ENCODE measurements at places on chromosomes 1 and 21. TPM values are rescaled to one million over a fixed set of nuclear protein-coding genes. Genes with fewer than 3 reads are reported as not detected.

DNA sequence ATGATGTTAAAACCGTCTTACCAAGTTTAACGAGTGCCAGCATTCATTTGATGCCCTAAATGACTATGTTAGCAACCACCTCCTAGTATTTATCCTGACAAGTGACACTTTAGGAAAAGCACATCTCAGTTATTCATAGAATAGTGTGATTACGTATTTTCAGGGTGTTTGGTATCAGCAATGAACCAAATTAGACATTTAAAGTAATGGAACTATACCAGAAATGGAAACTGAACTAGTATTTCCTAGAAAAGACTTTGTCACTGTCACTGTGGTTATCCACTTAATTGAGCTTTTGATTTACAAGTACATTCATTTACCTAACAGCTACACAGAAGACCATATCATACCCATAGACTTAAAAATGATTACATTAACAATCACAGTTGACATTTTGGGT lies 3.6 kb upstream of the IL12RB2 start:
- DNase-seq, result no peak

DNA sequence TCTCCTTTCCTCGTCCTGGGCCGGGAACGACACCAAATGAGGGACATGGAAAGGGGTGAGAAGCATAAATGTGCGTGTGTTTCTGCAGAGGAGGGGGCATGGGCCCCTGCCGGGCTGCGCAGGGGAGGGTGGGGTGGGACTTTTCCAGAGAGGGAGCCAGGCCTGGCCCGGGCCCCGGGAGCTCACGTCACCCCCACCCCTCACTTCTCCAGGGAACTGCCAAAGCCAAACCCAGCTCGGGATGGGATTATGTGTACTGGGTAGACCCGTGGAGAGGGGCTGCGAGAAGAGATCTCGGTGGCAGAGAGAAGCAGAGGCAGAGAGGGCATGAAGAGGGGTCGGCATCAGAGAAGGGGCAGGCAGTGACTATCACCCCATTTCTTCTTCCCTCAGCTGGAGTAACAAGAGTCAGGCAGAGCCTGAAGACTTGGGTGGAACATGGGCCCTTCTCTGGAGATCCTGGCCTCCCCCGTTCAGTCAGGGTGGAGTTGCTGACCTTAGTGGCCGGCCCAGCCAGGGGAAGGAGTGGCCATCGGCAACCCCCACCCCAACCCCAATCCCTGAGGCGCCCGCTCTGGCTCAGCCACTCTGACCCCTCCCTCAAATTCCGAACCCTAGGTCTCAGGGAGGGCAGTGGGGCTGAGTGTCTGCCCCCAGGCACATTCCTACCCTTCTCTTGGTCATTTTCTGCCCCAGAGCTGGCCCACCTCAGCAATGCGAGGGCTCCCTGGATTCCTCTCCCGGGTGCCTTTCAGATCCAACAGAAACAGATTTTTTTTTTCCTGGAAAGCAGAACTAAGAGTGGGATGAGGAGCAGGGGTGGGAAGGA lies 1.2 kb downstream of the ADAMTSL4 start:
- DNase-seq, result no peak

DNA sequence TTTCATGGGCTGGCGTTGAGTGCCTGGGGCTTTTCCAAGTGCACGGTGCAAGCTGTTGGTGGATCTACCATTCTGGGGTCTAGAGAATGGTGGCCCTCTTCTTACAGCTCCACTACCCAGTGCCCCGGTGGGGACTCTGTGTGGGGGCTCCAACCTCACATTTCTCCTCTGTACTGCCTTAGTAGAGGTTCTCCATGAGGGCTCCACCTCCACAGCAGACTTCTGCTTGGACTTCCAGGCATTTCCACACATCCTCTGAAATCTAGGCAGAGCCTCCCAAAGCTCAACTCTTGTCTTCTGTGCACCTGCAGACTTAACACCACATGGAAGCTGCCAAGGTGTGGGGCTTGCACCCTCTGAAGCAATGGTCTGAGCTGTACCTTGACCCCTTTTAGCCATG lies 82.1 kb downstream of the CCDC18 start:
- DNase-seq, result no peak

Gene NBL1
- polyA plus RNA-seq, result not detected

Gene FCRL4
- polyA plus RNA-seq, result not detected

Gene OLIG2
- polyA plus RNA-seq, result 0.20 TPM

DNA sequence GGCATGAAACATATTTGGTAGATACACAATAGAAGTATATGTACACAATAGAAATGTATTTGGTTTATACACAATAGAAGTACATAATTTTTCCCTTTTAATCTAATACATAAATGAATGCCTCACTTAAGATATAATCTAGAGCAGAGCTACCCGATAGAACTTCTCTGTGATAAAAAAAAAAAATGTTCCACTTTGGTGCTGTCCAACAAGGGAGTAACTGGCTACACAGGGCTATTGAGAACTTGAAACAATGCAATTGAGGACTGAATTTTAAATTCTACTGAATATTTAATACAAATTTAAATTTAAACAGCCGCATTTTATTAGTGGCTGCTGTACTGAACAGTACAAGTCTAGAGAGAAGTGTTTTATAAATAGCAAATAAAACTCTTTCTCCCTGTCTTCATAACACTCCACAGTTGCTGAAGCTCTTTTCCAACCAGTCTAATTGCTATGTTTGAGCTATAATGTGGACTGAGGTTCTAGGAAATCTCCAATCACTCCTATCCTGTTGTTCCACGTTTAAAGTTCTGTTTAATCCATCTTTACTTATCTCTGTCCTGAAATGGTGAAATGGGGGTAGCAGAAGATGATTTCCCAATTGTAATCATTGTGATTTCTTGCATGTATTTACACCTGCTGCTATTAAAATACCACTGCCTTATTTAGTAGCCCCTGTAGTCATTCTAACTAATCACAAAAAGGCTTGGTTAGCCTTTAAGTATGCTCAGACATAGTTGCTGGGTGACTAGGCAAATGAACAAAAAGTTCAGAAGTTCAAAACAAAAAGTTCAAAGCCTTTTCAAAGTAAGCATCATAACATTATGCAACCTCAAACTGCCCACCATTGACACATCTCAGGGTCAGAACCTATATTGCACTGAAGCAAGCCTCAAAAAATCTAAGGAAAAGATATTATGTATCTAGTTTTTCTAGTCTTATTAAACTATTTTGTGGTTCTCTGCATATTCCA lies 192.3 kb upstream of the C1orf87 start:
- no peak for DNase-seq

Gene CACNA1S
- polyA plus RNA-seq, result not detected

- DNase-seq, result no peak
These were observed 14.1 kb downstream of the MFSD2A start for GRCh38 chr1:39969048-39969447.

Gene CFHR3
- polyA plus RNA-seq, result not detected

- DNase-seq, result no peak
These were observed 59.2 kb downstream of the KRTAP19-8 start for GRCh38 chr21:30979054-30979453.

DNA sequence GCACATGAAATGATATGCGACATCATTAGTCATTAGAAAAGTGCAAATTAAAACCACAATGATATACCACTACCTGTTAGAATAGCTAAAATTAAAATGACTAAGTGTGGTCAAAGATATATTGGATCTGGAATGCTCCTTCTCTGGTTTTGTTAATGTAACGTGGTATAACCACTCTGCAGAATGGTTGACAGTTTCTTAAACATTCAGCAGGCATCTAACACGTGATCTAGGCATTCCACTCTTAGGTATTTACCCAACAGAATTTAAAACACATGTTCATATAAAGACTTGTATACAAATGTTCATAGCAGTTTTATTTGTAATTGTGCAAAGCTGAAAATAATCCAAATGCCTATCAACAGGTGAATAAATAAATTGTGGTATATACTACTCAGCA lies 165.0 kb upstream of the PLXNA2 start:
- no peak for DNase-seq

Gene CD164L2
- not detected for polyA plus RNA-seq

Gene ZMYM4
- polyA plus RNA-seq, result 12.3 TPM

- DNase-seq, result no peak
These were observed 33.7 kb downstream of the TBX15 start for GRCh38 chr1:118954301-118954905.

DNA sequence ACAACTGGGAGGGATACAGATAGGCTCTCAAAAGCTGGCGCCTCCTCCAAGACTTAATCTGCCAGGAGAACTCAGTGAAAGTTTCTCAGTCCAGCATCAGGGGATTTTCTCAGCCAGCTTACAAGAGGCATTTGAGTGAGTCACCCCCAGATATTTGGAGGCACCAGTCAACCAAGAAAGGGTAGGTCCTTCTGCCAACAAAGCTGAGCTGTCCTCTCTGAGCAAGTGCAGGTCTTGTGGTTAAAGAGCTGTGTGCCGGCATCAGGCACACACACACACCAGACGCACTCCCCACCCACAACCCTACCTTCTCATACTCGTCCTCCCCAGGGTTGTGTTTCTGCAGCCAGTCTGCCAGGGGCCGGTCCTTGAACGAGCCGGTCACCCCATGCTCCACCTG lies 27.0 kb upstream of the PPP1R15B start:
- DNase-seq, result no peak

GRCh38 chr1:23625459-23625858 lies 66.1 kb upstream of the RPL11 start:
- no peak for DNase-seq

- no peak for DNase-seq
These were observed 908.2 kb upstream of the ADGRL2 start for GRCh38 chr1:80892539-80892938.

Gene CYP4Z1
- polyA plus RNA-seq, result not detected

- peak; percentile 11 for DNase-seq
These were observed 1.1 kb downstream of the MIA3 start for GRCh38 chr1:222618880-222619596.

- DNase-seq, result no peak
These were observed 25.6 kb downstream of the RGS1 start for GRCh38 chr1:192601143-192601542.

Gene SPATC1L
- 5.8 TPM for polyA plus RNA-seq

GRCh38 chr1:223611936-223612335 lies 53.6 kb downstream of the CAPN8 start:
- DNase-seq, result no peak

DNA sequence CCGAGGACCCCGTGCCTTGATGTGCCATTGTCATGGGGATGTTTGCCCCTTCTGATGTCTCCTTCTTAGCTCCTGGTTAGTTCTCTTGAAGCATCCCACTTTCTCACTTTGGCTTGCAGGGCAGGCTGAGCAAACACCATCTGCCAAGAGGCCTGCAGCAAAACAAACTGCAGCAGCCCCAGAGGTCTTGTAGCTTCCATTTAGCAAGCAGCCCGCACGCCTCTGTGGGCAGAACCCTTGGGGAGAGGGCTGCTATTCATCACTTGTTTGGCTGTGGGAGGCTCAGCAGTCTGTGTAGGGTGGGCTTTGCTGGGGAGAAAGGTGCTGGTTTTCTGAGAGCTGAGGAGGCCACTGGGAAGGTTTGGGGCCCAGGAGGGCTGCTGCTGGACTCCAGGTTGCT lies 56.7 kb downstream of the KCNC4 start:
- no peak for DNase-seq

DNA sequence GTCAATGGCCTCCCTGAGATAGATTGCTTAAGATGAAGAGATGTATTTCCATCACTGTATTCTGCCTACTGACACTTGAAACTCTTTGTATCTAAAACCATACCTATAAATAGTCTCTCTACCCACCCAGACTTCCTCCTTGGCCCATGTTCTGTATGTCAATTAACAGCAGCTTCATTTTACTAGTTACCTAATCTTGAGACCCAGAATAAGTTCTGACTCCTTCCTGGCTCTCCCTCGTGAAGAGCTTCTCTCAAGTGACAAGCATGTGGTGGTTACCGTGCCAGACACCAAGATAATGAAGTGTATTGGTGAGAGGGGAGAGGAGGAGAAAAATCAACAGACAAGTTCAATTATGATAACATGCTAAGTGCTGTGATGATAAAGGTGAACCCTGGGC lies 128.8 kb upstream of the RAVER2 start:
- DNase-seq, result no peak

DNA sequence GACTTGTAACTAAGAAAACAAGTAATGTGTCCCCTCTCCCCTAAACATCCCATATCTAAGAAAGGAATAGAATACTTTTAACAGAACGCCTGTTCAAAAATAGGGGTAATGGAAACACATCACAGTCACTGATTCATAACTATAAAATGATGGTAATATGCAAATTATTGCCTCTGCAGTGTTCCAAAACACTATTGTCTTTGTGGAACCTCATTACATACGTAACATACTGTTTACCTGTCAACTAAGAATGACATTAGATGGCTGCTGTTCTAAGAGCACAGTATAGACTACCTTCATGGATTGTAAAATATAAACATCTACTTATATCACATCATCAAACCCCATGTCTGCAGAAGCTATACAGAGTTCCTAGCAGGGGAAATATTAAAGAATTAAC lies 3.4 kb upstream of the BCL2L15 start:
- DNase-seq, result no peak

Gene EPHX1
- 4.6 TPM for polyA plus RNA-seq
